ENCODE measurements at places on chromosomes 2 and 18.

DNA sequence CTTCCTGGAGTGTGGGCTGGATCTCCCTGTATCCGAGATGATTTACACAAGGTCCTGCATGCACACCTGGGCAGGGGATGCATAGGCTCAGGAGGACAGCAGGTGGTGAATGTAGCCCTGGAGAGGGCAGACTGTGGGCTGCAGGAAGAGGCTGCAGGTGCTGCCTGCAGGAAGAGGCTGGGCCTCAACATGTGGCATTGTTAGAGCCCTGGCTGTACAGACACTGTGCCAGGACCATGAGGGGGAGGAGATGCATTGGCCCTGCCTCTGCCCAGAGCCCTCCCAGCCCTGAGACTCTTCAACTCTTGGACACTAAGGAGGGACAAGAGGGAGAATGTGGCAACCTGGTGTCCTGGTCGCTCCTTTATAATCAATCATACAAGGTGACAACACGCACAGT is 392.8 kb downstream of the TNS1 start:
- DNase-seq = no peak

GRCh38 chr2:53670331-53670730 is 97.3 kb upstream of the CHAC2 start:
- DNase-seq = no peak

- no peak for DNase-seq
These were observed 60.1 kb upstream of the LAPTM4A start for GRCh38 chr2:20111311-20112131.

DNA sequence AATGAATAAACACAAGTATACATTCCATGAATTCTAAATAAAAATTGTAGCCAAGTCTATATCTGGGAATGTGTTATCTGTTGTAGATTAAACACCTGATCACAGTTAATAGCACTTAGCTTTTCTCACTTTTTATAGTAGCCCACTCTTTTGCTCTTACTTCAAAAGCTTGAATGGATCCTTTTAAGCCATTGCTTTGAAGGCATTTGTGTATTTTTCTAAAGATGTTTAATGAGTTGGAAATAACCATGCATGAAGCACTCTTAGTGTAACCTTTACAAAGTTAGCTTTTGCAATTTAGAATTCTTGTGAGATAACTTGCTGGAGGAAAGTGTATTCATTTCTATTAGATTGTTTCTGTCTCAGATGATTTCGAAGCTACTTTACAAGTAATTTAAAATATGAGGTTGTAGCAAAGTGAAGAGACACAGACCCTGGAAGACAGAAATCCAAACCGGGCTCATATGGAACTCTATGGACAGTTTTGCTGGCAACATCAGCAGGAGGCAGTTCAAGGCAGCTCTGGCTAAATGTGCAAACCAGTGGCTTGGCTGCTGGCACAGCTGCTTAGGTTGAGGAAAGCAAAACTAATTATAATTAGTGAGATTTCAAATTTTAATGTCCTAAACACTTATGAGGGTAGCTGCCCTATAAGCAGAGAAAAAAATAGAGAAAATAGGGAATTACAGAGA is 469.8 kb upstream of the ZEB2 start:
- no peak for DNase-seq

GRCh38 chr2:109428281-109428680 is 185.5 kb downstream of the SEPTIN10 start:
- no peak for DNase-seq

DNA sequence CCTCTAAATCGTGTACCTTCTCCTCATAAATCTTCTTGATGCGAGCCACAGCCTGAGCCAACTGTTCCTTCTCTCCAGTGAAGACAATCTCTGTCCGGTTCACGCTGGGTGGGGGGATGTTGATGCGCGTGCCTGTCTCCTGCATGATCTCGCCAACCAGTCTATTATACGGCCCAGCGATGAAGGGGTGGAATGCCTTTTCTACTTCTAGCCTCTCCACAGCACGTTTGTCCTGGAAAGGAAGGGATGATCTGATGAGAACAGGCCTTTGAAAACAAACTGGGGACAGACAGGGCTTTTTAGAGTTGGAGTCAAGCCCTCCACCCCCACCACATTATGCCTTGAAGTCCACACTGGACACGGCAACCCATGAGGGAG is 59.3 kb downstream of the HDLBP start:
- DNase-seq = no peak

- no peak for DNase-seq
These were observed 767.0 kb downstream of the SLC4A3 start for GRCh38 chr2:220394433-220394832.

DNA sequence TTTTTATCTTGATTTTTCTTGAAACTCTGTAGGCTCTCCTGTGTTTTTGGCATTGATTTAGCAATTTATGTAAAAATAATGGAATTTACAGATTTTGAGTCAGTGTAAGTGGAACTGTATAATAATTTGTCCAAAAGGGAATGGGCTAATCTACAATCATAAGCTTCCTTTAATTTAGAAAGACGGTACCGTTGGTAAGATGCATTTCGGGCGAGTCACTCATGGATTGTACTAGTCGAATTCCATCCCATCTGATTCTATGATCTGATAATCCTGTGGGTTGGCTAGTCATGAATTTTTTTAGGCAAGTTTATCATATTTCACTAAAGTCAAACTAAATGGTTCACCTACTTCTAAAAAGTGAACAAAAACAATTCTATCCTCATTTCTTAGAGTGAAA is 133.4 kb downstream of the ZNF407 start:
- no peak for DNase-seq

GRCh38 chr2:128545829-128546228 is 227.2 kb upstream of the HS6ST1 start:
- no peak for DNase-seq

DNA sequence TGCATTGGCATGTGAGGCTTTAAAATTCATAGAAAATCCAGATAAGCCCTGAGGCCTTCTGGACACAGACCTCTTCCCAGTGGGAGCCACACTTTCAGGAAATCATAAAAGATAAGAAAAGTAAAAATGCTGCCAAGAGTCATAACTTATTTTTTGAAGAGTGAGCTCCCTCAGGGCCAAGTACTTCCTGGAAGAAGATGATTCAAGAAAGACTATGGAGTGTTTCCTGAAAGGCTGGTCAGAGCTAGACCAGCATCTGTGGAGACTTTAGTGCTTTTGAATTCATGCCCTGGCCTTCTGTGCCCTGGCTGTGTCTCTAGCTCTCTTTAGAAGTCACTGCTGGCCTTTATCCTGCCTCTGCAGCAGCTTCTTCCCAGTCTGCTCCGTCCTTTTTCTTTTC is 6.4 kb upstream of the XDH start:
- DNase-seq = no peak

DNA sequence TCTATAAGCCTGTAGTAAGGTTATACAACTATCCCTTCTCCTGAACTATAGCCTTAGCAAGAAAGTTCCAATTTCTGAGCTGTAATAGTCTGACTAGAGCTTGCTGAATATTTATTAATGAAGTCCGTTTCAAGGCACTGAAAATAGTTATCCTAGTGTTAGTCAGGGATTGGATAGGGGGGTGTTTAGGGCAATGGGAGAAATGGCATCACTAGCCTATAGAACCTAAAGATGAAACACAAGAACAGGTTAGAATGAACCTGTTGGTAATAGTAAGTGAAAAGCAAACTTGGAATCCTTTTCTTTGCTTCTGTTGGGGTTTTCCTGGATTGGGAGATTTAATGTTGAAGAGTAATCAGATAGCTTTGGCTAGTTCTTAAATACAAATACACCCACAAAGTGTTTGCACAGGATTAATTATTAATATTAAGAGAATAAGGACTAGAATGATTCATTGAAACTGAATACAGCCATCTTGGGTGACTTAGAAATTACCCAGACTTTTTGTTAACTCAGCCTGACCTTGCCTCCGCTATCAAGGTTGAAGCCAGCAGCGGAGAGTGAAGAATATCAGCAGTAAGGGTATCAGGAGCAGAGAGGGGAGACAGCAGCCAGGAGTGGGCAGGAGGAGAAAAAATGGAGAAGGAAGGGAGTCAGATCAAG is 14.4 kb downstream of the CCNT2 start:
- no peak for DNase-seq

DNA sequence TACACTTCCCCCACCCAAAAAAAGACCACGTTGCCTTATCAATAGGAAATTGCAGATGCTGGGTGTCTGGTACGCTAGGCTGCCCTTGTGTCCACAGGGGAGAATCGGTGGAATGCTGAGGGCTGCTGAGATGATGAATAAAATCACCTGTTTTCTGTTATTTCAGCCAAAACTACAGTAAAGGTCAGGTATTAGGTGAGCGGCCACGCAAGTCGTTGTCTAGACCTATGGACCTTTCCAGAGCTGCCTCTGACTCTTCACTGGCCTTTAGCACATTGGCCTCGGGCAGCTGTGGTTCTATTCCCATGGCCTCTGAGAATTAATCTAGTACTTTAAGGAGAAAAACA is 89.6 kb downstream of the MTCL1 start:
- DNase-seq = no peak

- DNase-seq = no peak
These were observed 53.0 kb downstream of the BIN1 start for GRCh38 chr2:127053731-127054603.

GRCh38 chr2:16102976-16103380 is 162.6 kb downstream of the MYCN start:
- no peak for DNase-seq

DNA sequence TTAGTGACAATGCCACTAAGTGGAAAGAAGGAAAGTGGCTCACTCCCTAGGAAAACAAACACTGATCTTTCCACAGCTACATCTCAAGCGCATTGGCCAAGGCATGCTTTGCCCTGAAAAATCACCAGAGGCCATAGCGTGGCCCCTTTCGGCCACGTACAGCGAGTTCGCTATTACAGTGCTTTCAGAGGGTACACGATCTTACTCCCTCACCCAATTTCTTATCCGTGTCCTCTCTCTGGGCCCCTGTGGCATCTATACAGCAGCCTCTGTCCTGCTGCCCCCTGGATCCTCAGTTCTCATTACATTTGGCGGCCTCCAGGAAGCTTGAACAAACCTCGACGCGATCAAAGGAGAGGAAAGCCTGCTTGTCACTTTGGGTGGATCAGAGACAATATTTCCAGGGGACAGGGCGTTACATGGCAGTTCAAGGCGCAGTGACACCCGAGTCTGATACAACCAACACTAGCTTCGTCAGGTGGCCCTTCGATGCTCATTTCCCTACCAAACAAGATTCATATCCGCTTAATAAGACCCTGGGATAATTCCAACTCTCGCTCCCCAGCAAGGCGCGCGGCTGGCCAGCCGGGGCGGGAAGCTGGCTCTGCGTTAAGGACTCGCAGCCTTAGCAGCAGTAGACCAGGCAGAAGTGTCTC is 941 bp downstream of the SKOR2 start:
- no peak for DNase-seq

All from substantia nigra (tissue), 51 donors.